ENCODE measurements at places on chromosomes 11 and 22.

DNA sequence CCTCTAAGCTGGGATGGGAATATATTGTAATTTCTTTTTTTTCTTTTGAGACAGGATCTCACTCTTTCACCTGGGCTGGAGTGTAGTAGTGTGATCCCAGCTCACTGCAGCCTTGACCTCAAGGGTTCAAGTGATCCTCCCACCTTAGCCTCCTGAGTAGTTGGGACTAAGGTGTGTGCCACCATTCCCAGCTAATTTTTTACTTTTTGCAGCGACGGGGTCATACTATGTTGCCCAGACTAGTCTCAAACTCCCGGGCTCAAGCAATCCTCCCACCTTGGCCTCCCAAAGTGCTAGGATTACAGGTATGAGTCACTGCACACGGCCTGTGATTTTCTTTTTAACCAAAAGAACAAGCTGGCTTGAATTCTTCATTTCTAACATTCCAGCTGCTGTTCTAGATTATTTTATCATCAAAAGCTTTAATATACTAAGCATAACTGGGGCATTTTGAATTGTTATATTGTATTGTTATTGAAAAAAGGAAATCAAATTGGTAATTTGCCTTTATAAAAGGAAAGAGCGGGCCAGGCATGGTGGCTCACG is 26.8 kb upstream of the PPP2R1B start:
- no peak for DNase-seq

- DNase-seq: peak; percentile 24
Observed at GRCh38 chr22:29503811-29504372, 23.9 kb downstream of the NEFH start.

- DNase-seq: no peak
Observed at GRCh38 chr11:96273507-96273906, 69.5 kb downstream of the MAML2 start.

- no peak for DNase-seq
Observed at GRCh38 chr22:19855504-19856409, 1.1 kb upstream of the GNB1L start.

GRCh38 chr11:97419729-97420128 is 1029.9 kb downstream of the JRKL start:
- no peak for DNase-seq

GRCh38 chr22:33332538-33332937 is 274.4 kb upstream of the SYN3 start:
- no peak for DNase-seq

GRCh38 chr11:37972691-37973090 is 1374.7 kb upstream of the RAG2 start:
- DNase-seq: no peak

- DNase-seq: no peak
Observed at GRCh38 chr11:59960502-59961381, 3.1 kb upstream of the OOSP4A start.

DNA sequence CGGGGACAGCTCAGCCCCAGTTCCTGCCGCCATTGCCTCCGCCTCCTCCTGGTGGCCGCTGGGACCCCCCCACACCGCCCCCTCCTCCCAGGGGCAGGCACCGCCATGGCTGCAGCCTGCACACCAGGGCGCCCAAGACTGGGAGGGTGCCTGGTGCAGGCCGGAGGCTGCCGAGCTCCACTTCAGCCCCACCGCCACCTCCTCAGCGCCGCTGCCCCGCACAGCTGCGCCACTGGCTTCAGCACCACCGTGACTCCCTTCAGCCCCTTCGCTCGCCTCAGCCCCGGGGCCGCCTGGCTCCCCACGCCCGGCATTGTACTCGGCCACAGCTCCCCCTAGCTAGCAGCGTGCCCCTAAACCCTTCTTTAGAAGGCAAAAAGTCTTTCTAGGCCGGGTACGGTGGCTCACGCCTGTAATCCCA is 131.1 kb downstream of the CRYBB2 start:
- DNase-seq: no peak

DNA sequence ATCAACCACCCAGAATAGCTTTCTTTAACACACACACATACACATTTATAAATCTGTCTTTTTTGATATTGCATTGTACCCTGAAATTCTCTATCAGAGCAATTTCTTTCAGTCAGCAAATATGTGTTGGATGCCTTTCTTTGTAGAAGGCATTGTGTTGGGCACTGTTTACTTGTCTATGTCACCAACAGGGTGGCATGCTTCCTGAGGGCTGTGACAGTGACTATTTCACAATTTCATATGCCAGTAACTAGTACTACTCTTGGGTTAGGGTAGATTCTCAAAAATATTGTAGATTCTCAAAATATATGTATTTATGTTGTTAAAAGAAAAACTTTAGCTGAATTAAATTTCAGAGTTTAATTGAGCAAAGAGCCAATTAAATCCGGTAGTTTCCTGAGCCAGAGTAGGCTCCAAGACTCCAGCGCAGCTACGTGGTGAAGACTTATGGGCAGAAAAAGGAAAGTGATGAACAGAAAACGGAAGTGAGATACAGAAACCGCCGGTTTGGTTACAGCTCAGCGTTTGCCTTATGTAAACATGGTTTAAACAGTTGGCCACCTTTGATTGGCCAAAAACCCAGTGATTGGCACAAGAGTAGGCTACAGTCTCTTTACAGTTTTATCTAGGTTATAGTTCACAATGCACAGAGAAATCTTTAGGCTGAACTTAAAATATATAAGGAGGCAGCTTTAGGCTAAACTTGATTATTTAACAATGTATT is 723.3 kb downstream of the NTM start:
- DNase-seq: no peak

DNA sequence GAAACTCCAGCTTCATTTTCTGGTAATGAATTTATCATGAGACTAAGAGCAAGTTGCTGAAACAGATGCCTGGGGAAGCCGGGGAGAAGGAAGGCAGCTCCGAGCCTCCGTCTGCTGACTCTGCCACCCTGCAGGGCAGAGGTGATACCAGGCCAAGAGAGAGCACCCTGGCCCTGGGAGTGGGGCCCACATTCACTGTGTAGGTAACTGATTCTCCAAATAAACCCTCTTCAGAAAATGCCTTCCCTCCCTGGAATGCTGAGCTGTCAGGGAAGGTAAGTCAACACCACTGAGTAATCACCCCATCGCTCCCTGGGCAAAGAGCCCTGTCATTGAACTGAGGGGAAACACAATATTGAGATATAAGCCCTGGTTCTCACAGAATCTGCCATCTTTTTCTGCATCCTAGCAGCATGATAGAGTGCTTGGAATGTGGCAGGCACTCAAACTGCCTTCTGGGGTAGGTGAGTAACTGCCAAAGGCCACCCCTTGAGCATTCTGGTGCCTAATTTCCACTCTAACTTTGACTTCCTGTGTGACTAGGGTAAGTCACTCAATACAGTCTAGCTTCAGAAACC is 147.6 kb downstream of the SPATA19 start:
- no peak for DNase-seq

GRCh38 chr11:115699733-115700132 is 195.5 kb upstream of the CADM1 start:
- no peak for DNase-seq

DNA sequence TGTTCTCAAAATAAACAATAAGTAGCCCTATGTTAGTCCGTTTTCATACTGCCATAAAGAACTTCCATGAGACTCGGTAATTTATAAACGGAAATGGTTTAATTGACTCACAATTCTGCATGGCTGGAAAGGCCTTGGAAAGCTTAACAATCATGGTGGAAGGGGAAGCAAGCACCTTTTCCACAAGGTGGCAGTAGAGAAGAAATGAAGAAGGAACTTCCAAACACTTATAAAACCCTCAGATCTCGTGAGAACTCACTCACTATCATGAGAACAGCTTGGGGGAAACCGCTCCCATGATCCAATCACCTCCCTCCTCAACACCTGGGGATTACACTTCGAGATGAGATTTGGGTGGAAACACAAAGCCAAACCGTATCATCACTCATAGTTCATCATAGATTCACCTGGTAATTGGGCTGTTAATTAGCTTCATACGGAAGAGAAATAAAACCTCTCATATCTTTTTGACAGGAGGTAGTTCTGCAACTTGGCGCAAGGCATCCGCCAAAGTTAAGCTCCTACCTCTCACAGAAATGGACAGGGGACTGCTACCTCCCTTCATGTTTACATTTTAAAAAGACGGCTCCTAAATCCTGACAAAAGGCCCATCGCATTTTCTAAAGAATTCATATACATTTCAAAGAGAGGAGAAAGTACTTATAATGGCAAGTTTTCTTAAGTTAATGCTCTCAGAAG is 49.0 kb downstream of the MUC15 start:
- no peak for DNase-seq

GRCh38 chr22:46069521-46070214 is 80.7 kb upstream of the PPARA start:
- DNase-seq: peak; percentile 82

DNA sequence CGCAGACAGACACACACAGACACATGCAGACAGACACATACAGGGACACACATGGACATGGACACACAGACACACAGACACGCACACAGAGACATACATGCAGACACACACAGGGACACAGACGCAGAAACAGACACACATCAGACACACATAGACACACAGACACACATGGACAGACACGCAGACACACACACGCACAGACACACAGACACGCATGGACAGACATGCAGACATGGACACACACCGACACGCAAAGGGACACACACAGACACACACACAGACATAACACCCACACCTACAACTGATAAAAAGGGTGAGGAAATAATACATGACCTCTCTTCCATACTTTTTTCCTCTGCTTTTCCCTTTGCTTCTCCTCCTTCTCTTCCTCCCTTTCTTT is 146.2 kb downstream of the HIPK3 start:
- no peak for DNase-seq

DNA sequence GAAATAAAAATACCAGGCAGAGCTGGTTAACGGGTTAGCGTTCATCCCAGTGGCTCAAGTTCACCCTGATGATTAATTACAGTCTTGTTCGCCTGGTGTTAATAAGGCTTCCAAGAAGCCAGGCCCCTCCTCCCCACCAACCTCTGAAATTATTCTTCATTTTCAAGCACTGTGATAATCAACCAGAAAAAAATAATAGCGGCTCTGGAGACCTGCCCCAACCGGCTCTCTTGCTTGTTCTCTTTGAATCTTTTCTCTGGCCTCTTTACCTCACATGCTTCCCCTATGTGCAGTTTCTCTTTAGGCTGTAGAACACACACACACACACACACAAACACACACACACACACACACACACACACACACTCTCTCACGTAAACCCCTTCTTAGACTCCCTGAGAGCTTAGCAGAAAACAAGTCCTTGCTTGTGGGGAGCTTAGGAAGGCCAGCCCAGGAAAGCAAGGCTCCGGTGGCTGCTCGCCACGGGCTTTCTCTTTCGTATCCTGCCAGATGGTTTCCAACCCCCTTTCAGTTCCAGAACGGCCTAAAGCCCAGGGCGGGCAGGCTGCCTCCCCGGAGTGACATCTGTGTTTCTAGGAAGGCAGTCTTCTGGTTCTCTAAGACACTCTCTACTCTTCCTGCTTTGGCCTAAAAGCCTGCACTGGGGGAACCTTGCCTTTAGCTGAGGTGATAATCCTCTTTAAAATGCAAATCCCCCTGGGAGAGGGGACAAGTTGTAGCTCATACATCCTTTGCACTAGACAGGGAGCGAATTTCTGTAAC is 106.4 kb upstream of the SESN3 start:
- DNase-seq: peak; percentile 35

DNA sequence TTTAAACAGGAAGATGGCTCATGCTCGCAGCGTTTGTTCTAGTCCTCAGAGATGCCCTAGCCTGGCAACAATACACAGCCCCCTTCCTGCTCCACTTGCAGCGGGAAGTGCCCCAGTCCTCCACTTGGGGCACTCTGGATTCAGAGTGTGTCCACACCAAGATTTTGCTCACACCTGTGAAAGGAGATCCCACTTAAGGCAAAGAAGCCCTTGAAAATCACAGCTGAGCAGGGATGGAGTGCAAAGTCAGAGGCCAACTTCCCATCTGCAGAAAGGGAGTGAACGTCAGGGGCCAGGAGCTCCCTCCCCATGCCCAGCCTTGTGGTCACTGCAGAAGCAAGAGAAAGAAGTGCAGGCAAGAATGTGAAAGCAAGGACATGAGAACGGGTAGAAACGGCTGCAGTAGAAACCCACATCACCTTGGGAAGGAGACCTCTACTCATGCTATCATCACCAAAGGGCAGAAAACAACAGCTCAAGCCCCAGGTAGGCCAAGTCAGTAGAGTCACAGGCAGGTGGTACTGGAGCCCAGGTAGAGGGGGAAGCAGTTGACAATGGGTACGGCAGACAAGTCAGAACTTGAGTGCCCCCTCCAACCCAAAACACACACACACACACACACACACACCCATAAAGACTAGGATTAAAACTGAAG is 157.4 kb downstream of the BUD13 start:
- no peak for DNase-seq

DNA sequence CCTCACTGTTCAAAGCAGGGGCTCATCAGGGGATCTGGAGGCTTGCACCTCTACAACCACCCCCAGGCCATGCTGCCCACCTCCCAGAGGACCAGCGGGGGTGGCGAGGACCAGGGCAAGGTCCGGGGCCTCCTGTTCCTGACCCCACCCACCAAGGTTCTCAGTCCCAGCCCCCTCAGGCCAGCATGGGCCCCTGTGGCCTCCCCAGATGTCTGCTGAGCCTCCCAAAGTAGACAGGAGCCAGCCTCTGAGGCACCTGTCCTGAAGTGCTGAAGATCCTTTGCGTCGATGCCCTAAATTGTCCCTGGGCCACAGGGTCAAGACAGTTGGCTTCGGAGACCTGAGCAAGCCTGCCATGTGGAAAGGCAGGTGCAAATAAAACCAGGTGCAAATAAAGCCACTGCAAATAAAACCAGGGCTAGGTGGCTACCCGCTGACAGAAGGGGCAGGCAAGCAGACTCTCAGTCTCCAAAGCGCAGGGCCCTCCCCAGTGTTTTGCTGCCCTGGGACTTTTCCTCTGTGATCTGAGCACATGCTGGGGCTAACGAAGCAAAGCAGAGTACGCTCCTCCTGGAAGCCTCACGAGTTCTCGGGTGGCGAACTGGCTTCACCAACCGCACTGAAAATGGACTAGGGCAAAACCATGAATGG is 22.4 kb upstream of the ARFGAP3 start:
- no peak for DNase-seq

DNA sequence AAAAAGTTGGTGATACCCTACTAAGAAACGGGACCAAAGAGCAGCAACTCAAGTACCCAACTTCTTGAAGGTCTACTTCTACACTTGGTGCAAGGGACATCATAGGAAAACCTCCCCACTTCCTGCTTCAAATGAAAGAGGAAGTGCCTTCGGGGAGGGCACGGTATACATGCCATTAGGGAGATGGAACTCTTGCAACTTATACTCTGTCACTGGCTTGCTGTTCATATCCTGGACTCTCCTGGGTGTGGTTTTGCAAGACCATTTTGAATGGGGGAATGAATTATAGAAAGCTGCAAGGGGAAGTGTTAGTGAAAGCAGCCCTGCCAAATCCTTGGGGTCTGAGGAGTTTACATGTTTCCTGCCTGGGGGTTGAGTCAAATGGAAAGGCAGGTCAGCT is 41.9 kb downstream of the CSNK2A3 start:
- no peak for DNase-seq

DNA sequence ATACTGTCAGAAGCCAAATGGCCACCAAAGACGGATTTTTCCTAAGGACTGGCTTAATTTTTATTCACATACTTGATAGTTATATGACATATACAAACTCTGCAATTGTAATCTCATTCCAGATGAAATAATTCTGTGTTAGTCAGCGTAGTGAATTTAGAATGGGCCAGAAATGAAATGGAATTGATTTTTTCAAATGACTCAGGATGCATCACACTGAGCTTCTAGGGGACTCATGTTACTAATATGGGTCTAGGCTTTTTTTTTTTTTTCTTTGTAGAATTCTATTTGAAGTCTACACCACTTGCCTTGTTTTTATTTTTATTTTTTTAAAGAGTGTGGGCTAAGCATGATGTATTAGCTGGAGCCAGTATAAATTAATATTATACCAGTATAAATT is 62.7 kb downstream of the SPECC1L start:
- DNase-seq: no peak

Data from amygdala (tissue), 56 donors.